ENCODE measurements at places on chromosomes 12 and 14.

DNA sequence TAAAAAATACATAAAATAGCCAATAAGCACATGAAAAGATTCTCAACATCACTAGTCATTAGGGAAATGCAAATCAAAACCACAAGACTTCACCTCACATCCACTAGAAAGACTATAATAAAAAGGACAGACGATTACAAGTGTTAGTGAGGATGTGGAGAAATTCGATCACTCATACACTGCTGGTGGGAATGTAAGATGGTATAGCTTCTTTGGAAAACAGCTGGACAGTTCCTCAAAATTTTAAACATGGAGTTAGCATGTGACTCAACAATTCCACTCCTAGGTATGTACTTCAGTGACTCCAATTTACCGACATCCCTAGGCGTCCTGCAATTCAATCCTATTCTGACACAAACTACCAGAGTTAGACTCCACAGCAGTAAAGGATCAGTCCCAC lies 13.7 kb downstream of the TRIM9 start:
- no peak for DNase-seq

DNA sequence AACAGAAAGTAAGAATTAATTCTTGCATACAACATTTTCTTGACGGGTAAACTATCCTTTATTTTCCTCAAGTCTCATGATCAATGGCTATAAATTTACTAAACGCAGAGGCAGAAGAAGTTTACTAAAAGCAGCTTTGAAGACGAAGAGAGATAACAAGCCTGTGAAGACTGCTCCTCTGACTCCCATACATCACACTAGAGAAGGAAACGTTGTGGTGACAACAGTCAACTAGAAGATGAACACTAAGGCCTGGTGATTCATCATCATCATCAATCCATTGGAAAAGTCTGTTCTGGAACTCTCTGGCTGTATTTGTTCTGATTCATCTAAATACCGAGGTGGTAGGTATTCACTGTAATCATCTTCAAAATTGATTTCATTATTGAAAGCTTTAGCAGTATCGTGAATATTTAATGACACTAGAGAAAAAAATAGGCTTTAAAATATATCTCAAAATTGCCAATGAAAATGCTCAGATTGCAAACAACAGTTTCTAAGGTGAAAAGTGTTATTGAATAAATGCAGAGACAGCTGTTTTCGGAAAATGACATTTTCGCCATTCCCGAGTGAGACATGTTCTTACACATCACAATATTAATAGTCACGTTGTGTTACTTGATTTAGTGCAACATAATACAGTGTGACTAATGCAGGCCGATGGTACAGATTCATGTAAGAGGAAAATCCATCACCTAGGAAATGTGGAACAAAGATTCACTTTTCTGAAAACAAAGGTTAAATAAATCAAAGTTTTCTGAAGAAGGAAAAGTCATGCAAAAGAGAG lies 260.5 kb downstream of the C12orf50 start:
- no peak for DNase-seq

GRCh38 chr12:45334396-45334795 lies 118.5 kb downstream of the ANO6 start:
- DNase-seq: no peak

DNA sequence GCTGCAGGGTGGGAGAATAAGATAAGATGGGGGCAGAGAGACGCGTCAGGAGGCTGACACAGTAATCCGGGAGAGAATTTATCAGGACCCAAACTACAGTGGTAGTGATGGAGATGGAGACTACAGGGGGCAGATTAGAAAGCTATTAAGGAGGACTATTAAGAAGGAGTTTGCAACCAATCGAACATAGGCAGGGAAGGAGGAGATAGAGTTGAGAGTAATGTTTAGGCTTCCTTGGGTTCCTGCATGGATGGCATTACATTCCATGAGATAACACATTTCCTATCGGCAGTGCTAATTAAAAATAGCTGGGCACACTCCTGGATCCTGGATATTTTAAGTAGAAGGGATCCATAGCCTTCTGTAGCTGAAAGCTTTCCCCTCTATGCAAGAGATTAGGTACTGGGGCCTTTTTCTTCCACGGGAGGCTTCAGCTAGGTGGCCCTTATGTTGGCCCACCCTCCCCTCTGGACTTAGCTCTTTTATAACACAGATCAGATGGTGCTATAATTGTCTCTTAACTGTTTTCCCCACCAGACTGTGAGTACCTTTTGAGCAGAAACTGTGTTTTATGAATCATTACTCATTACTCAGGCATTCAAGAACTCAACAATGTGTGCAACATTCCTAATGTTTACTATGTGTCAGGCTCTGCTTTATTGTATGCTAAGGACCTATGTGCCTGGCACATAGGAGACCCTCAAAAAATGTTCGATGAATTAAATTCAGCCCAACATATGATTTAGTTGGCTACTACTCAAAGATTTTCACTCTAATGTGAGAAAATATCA lies 113.0 kb downstream of the RMST start:
- no peak for DNase-seq

GRCh38 chr12:28413460-28414109 lies 223.3 kb downstream of the CCDC91 start:
- DNase-seq: no peak

GRCh38 chr14:64865109-64865508 lies 14.6 kb downstream of the SPTB start:
- DNase-seq: no peak

DNA sequence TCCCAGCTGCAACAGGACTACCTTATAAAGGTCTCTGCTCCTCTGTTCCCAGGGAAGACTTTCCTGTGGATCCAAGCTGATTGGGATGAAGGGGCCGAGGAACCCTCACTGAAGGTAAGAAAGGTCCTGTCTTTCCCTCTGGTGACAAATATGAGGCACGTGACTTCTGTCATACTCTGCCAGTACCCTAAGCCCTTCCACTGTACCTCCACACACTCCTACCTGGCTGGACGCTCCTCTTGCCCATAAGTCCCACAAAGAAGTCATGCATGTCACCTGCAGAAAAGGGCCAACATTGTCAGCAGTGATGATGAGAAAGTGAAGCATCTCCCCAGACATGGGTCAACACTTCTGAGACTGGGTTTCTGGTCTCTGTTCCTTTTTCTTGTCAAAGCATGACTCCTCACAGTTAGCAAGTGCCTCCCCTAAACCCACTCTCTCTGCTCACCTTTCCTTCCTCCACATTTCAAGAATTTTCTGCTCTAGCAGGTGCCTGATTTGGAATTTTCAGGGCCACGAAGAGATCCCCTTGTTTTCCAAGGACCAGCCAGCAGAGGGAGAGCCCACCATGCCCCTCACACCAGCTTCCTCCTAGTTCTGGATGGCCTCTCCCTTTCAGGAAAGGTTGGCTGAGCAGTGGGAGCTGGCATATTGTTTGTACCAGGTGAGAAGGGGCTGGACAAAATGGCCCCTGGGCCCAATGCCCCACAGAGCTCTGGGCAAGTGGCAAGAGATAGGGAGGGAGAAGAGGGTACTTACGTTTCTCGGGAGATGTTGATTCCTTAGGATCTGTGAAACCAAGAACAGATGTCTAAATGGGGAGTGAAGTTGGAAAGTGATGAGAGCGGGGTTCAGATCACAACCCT lies 3.5 kb downstream of the TAC3 start:
- DNase-seq: no peak

DNA sequence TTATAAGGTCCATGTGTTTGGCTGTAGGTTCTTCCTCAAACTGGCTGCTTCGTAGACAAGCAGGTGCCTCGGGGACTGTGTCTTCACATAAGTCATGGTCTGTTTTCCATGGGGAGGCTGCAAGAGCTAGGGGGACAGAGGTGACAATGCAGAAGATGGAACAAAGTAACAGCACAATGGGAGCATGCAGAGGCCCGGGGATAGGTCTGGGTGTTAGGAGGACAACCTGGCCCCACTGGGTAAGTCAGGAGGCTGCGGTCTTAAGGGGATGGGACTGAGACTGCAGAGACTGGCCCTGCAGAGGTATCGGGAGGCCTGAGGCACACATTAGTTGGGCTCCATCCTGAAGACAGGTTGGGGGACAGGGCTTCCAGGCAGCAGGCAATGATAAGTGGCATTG lies 88.9 kb downstream of the NTF3 start:
- DNase-seq: no peak

GRCh38 chr12:25524366-25524765 lies 28.7 kb downstream of the LMNTD1 start:
- DNase-seq: no peak

DNA sequence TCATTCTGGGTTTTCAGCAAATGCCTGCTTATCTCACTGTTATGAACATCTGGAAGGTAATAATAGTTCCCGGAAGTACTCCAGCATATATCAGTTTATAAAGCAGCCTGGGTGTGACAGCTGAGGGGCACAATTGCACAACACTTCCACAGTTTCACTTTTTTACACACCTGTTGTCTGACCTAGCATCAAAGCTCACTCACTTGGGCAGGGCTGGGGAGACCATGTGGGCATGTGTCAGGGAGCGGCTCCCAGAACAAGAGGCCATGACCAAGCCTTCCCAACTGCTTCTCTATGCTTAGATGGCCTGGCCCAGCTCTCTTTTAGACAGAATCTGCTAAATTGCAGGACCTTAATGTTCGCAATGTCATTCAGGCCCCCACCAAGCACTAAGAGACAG lies 51.1 kb upstream of the RIC8B start:
- DNase-seq: no peak

- DNase-seq: no peak
Observed at GRCh38 chr12:460261-461230, 807 bp downstream of the B4GALNT3 start.

DNA sequence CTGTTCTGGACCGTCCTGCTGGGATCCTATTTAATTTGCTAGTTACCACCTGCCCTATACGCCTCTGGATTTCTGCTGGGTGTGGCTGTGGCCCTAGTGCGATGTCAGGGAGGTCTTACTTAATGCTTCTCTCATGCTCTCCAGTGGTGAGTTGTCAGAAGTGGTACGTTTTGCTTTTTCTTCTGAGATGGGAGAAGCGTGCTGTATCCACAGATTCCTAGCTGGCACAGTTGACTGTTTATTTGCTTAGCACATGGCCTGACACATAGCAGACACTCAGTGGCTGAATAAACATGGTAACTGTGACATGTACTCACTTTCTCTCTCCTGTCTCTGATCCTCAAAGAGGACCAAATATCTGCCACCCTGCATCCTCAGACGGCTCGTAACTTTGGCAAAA lies 107.3 kb downstream of the CACNA1C start:
- no peak for DNase-seq

DNA sequence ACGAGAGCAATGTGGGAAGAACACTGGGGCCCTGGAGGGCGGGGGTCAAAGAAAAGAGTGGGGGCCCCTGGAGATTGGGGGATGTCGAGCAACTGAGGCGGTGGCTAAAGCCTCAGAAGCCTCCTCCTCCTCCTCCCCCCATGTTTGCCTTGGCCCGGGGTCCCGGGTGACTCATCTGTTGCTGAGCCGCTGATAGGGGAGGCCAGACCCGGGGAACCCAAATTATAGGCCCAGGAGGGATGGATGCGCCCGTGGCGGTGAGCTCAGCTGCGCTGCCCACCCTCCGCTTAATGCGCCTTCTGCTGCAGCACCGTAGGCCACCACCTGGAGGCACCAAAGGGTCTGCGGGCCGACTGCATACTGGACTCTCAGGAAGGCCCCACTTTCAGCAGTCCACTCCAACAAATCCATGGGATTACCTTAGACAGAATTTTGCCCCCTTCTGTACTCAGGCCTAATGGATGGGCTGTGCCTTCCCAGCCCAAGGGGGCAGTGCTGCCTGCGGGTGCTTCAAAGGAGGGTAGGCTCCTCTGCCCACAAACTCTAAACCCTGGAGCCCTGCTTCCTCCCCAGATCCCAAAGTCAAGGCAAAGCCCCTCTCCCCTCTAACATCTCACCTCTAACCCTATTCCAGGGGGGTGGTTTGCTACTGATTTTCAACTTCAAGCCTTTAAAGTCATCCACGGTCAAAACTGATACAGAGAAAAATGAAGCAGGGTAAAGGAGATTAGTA lies 2.6 kb upstream of the WNT10B start:
- no peak for DNase-seq

DNA sequence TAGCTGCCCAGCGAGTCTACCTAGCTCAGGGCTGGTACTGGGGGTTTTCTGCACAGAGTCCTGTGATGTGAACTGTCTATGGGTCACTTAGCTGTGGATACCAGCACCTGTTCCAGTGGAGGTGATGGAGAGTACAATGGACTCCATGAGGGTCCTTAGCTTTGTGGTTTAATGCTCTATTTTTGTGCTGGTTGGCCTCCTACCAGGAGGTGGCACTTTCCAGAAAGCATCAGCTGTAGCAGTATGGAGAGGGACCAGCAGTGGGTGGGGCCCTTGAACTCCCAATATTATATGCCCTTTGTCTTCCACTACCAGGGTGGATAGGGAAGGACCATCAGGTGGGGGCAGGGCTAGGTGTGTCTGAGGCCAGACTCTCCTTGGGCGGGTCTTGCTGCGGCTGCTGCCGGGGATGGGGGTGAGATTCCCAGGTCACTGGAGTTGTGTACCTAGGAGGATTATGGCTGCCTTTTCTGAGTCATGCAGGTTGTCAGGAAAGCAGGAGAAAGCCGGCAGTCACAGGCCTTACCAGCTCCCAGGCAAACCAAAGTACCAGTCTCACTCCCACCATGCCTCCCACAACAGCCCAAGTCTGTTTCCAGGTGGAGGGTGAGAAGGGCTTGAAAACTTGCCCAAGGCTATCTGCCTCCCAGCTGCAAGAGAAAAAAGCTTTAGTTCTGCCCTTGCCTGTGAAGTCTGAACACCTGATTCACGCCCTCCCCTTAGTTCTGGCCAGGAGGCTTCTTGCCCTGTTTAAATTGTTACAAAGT lies 163.0 kb upstream of the NUDT4 start:
- DNase-seq: no peak

DNA sequence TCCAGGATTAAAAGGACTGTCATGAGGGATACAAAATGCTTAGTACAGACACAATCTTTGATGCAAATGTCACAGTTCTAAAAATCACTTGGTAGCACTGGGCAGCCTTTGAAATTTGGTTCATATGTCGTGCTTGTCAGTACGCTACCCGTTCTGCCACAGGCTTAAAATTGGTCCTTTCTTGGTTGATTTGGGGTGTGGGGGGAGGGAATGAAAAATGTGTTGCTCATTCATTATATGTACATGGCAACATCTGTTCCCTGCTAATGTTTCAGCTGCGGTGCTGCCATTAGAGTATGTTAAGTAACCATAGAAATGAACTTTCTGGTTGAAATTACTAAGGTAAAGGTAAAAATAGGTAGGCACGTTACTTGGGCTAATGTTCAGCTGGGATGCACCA lies 155.4 kb upstream of the ARHGAP5 start:
- no peak for DNase-seq

GRCh38 chr12:122116707-122117535 lies 38.4 kb downstream of the MLXIP start:
- DNase-seq: no peak

DNA sequence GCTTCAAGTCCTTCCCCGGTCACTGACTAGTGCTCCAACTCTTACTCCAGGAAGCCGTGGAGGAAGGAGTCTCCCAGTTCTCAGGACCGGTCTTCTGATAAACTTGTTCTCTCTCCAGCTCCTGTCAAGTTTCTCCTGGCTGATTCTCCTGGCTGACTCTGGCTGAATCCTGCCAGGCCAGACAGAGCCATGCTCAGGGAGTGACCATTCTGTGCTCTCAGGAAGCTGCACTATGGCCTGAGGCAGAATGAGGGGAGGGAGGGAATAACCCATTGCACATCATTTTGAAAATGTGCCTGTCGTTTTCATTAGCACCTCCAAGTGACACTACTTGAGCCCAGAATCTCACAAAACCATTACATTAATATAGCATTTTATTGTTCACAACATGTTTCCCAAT lies 80.8 kb downstream of the IFNG start:
- no peak for DNase-seq

GRCh38 chr14:87153391-87153790 lies 839.6 kb downstream of the GALC start:
- DNase-seq: no peak

All from activated CD8-positive, alpha-beta memory T cell treated with anti-CD3 and anti-CD28 coated beads for 48 hours (primary cell).